ENCODE measurements at places on chromosomes 7 and 10.

DNA sequence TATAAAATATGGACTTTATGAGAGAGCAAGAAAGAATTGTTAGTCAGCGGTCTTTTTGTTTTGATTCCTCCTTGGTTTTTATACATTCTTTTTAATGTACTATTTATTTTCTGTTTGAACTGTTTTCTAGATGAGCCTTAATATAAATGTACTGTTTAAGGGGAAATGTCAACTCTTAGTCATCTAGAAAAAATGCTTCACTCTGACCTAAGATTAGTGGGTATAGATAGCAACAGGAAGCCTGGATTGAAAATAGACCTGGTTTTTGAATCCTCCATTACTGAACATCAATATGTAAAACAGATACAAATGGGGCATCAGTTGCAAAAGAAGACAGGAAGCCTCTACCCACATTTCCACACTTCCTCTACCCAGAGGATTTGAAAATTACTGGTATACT, 87.8 kb downstream of the CHRM2 start:
- no peak for DNase-seq

- DNase-seq, result no peak
Measured at GRCh38 chr7:46746695-46747687, 825.9 kb upstream of the IGFBP3 start.

DNA sequence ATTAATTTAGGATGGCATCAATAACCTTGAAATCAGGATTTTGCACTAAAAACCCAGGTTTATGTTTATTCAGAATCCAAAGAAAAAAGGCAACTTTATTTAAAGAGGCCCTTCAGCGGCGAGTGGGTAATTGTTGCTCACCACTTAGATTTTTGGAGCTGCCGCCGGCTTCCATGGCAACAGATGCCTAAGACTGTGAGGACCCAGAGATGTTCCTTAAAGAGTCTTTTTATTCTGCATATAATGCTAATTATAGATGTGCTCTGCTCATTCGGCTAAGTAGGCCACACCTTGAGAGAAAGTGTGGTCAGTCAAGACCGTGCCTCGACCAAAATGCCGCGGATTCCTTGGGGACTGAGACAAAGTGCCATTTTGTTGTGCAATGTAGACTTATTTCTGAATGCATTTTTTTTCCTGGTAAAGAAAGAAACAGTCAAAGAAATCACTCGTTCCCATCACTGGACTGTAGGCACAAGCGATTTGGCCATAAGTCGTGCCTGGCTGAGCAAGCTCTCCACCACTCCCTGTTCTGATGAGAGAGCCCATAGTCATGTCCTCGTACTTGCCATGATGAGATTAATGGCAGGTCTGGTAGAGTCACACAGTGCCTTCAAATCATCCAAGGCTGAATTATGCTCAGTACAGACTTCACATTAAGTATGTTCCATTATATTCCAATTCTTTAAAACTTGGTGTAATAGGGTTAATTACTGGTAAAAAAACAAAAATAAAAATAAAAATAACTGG, 21.4 kb upstream of the MGMT start:
- DNase-seq, result no peak

GRCh38 chr7:33998476-33998875, 93.1 kb downstream of the BMPER start:
- DNase-seq, result no peak

GRCh38 chr7:114426824-114427223, 12.2 kb downstream of the FOXP2 start:
- DNase-seq, result no peak

DNA sequence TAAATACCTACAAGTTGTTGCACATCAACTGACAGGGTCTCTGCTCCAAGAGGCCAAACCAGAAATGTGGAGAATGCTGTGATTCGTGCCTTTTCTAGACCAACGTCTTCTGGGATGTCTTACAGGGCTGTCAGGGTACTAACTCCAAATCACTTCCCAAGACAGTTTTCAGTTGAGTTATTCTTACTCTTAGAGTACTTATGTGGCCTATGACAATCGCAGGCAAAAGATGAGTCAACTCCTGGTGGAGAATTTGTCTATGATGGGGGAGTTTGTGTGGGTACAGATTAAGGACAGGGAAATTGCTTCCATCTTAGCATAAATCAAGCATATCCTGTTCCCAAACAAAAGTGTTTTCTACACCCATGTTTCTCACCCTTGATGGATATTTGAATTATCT, 734.8 kb downstream of the TNS3 start:
- DNase-seq, result no peak

DNA sequence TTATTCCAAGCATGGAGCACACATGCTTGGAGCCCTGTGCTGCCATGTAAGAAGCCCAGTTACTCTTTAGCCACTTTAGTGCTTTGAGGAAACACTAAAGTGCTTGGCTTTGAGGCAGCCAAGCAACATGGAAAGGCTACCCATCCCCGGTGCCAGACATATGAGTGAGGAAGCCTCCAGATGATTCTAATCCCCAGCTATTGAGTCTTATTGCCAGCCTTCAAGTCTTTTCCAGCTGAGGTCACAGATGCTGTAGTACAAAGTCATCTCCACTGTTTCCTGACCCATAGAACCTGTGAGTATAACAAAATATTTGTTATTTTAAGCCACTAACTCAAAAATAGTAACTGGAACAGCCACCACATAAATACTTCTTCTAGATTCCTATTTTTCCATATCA, 91.4 kb upstream of the CYP26C1 start:
- DNase-seq, result no peak

GRCh38 chr10:102418622-102419268, at the start of gene PSD:
TSS of gene PSD (minus strand) at chr10:102418785. CDS start at chr10:102417038, 1,747 bp downstream.
- peak; percentile 96 for DNase-seq

DNA sequence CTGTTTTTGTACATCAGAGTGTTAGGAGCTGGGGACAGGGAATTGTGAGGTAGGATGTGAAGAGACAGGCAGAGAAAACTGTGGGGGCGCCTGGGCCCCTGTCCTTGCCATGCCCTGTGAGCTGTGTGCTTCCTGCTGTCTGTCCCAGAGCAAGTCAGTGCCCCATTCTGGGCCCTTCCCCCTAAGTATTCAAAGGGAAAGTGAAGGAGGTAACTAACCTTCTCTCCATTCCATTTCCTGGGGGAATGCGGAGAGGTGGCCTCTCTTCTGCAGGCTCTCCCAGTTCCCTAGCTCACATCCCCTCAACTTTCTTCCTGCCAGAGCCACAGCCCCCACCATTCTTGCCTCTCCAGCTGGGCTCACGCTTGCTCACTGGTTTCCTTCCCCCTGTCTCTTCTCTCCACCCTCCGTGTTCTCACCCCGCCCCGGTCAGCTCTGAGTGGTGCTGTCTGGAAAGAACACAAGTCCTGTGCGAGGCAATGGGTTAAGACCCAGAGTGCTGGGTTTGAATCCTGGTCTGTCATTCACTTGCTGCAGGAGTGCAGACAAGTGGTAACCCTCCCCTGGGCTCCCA, 9.7 kb upstream of the VSIR start:
- DNase-seq, result no peak

GRCh38 chr10:70762441-70763175, 22.6 kb downstream of the TBATA start:
- DNase-seq, result no peak

GRCh38 chr10:48555310-48556042, 49.4 kb downstream of the ARHGAP22 start:
- DNase-seq, result no peak

DNA sequence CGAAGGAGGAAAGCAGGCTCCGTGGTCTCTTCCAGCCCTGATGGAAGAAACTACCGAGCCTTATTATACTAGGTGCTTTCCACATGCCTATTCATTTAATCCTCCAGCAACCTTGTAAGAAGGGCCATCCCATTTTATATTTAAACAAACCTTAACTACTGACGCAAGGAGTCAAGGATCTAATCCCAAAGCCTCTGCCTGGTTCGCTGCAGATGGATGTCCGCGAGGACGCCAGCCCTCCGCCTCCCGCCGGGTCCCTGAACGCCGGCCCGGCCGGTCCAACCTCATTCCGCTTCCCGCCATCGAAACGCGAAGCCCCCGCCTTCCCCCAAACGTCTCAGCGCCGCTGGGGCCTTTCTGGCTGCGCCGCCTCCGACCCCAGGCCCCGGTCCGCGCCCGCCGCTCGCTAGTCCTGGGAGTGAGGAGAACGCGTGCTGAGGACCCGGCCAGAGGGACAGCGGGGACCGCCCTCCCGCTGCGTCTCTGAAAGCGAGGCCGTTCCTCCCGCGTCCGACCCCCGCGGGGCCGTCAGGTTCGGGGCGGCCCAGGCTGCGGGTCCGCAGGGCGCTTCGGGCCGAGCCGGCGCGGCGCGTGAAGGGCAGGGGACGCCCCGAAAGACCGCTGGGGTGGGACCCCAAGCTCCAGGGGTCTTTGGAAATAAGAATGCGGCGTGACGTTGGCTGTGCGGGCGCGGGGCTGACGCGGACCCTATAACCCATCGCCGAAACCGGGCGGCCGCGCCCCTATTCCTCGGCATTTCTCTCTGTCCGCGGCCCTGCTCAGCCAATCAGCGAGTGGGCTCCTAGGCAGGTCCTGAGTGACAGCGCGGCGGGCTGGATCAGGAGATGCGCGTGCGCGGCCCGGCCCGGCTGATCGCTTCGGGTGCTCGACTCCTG, at the start of gene ATP6V0E2:
TSS of gene ATP6V0E2 (plus strand) at position 896 of the 896 bp plus-strand sequence. CDS start 97 bp downstream, outside the sequence.
- peak; percentile 100 for DNase-seq

DNA sequence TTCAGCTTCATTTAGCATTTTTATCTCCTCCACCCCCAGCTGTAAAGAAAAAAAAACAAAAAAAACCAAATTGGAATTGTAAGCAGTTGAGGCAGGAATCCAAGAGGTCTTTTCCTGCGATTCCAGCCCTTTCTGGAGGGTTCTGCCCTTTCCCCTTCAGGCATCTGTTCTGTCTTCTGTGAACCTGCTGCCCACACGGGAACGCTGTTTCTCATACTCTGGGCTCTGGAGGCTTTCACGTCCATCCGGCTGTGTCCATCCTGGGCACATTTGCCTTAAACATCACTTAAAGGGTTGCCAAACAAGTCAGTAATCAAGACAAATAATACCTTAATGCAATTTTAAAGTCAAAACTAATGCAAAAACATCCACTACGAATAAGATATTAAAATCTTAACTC, 302.8 kb upstream of the PITRM1 start:
- DNase-seq, result no peak

- DNase-seq, result no peak
Measured at GRCh38 chr7:50851451-50851850, 68.8 kb upstream of the GRB10 start.

DNA sequence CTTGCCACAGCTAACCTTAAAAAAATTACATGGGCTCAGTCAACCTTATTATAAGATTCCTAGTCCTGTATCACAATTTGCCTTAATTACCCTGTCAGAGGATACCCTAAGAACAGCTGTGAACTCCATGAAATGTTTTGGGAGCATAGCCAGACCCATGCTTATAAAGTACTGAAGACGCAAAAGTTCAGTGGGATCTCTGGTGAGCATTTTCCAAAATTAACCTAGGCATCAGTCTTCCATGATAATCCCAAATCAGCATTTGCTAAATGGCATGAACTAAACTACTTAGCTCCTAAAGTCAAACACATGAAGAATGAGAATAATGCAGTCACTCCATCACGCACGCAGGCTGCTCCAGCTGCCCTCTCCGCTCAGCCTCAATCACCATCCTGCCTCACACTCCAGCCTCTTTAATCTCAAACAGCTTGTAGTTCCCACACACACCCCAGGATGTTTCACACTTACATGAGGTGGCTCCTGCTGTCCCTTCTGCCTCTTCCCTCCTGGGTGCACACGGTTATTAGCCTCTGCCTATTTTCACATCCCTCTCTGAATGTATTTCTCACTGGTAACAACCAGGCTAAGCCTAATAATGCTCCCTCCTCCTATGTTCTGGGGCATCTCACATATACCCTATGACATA, 15.3 kb downstream of the IGF2BP3 start:
- no peak for DNase-seq

DNA sequence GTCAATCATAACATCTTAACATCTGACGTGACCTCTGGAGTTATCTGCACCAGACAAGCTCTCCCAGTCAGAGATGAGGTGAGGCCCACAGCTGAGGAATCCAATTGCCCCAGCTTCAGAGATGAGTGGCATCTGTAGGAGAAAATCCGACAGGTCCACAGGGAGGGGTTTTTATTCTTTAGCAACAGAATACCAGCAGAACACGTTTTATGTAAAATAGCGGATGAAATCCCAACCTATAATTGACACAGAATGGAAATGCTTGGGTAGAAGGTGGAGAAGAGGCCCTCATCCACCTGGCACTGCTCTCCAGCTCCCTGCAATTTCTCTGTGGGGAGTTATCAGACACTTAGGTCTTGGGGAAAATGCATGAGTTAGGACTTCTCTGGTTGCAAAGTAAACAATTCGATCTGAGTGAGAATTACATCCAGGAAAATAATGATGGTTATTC, 144.2 kb upstream of the NRP1 start:
- no peak for DNase-seq

DNA sequence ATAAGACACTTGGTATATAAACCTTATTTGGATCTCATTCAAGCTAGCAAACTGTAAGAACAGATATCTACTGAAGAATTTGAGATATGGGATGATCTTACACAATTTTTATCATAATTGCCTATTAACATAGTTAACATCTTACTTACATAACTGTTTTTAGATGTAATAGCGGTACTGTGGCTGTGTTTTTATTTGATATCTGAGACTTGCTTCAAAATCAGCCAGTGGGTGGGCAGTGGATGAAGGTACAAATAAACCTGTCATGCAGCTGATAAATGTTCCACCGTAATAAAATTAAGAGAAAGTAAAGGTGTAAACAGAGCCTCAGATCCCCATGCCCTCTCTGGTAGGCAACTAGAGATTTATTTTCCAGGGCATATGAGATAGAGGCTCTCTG, 28.4 kb upstream of the PTPRN2 start:
- no peak for DNase-seq
